ENCODE measurements at places on chromosomes 12 and 14. TPM values are rescaled to one million over a fixed set of nuclear protein-coding genes. Genes with fewer than 3 reads are reported as not detected.
A peak's percentile ranks its signal among the peaks of the same experiment; 100 is the strongest.

GRCh38 chr14:54683882-54684794, 117.2 kb downstream of the SAMD4A start:
- DNase-seq = peak; percentile 49

DNA sequence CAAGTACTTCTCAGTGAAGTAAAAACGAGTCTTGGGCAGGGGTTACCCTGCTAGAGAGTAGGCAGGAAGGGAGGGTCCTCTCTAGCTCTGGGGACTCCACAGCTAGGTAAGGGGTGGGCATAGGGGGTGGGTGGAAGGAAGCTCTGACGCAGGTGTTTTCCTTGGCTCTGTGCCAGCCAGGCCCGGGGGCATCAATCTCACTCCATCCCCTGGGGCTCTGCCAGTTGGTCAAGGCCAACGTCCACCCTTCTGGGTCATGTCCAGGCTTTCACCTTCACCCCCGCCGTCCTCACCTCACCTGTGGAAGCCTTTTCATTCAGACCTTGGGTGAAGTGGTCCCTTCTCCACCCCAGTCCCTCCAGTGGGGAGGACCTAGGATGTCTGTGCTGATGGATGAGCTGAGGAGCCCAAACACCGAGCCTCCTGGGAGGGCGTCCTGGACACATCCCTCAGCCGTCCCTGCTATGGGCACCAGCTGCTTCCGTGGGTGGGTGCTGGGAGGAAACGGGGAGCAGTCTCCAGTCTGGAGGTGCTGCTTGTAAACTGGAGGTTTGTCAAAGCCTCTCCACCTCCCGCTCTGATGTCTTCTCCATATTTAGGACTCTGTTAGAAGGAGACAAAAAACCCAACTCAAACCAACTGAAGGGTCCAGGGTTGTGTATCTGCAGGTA, 71.5 kb upstream of the SFSWAP start:
- DNase-seq = no peak

- DNase-seq = no peak
These were observed 11.5 kb downstream of the ADAMTS20 start for GRCh38 chr12:43540470-43540869.

DNA sequence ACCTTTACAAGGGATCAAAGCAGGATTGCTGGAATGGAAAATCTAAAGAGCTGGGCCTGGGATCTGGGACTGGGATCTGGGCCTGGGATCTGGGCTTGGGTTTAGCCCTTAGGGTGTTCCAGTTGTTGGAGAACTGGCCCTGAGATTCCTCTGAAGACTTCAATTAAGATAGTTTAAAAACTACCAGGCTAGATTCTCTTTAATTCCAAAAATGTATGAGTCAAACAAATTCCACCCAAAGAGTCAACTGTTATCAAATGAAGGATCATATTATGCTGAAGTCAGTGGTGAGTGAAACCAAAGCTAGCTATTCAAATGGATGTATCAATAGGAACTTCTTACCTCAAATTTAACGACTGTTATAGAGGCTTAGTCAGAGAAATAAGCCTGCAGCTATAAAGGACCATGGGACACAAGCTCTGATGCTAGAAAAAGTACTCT, 40.5 kb downstream of the LIMA1 start:
- no peak for DNase-seq

GRCh38 chr14:102020058-102020971, 55.9 kb downstream of the DYNC1H1 start:
- no peak for DNase-seq

DNA sequence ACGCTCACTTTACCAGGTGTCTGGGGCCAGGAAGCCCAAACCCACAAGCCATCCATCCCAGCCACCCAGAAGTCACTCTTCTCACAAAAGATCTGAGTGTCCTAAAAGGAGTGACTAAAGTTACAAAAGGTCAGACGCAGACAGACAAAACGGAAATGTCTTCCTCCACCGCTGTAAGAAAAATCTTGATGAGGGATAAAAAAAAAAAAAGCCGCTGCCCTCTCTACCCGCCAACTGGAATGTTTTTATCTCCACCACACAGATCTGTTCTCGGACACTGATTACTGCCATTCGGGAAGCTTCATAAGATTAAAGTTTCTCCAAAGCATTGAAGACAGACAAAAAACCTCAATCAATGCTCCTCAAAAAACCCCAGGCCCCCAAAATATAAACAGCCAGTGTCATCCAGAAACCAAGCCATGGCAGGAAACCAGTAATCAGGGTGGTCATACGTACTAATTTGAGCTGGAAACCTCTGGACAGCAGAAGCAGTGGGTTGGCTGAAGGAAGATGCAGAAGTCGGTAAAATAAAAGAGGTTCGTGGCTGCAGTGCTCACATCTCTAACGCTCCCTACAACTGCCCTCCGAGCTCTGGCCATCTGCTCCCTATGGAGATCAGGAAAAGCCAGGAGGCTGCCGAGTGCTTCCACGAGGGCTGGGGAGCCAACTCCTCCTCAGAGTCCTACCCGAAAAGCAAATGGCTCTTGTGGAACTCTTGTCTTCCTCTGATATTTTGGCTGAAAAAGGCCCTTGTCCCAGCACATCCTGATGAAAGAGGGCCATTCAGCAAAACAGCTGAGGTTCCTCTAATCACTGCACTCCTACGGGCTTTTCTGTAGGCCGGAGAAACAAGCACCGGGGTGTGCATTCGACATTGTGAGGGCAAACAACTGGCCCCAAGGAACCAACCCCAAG, 30.3 kb downstream of the SSH1 start:
- DNase-seq = no peak

DNA sequence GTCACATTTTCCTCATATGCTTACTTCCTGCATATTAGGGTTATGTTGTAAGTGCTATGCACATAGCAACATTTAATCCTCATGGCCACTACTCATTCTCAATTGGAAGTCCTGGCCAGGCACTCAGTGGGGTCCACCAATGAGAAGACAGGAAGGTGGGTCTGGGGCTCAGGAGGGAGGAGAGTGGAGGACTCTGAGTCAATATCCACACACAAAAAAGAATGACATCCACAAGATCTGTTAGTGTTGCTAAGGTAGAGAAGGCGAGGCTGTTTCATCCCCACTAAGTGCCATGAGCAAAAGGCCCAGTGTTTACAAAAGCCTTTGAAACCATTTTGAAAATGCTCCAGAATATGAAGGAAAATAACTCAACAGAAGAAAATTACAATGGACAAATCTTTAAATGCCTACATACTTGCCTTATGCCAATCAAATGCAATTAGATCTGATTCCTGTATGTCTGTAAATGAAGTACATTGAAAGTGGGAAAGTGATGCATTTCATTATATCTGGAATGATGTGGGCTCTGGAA, 53.9 kb downstream of the EID3 start:
- no peak for DNase-seq

DNA sequence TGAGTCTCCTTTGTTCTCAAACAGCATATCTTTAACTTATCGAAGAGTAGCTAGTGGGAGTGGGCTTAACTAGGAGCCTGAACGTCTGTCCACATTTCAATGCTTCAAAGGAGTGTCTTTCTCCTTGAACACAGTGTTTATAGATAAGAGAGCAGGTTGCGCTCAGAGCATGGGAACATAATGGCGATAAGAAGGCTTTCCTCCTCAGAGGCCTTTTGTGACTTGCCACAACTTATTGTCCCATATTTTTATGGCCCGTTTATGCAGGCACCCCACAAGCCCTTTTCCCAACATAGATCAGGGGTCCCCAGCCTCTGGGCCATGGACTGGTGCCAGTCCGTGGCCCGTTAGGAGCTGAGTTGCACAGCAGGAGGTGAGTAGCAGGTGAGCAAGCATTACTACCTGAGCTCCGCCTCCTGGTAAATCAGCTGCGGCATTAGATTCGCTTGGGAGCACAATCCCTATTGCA, 2.6 kb upstream of the DDX47 start:
- DNase-seq = no peak

GRCh38 chr12:120019938-120020337, 30.9 kb downstream of the BICDL1 start:
- no peak for DNase-seq

DNA sequence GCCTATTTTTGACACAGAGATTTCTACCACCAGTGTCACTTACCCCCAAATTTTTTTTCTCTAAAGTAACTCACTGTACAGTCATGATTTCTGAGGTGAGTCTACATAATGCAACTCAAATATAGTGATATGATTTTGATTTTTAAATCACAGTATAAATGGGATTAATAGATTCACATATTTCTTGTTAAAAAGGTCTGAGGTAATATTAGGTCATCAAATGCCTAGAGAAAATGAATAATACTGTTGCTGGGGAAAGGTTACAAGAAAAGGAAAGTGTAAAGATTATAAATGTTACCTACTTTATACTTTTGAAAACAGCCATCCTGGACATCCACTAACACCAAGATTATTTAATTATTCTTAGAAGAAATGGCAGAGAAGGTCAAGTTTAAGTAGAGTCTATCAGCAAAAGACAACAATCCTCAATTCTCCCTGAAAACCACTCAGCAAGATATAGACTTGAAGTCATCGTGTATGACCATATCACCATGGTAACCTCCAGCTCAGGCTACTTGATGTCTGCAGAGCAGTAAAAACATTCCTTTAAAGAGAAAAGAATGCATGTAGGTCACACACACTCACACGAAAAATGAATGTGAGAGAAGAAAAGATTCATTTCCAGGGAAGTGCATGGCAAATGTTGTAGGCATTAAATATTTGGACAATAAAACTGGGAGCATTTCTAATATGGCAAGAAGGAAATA, 58.7 kb downstream of the CCDC59 start:
- no peak for DNase-seq

DNA sequence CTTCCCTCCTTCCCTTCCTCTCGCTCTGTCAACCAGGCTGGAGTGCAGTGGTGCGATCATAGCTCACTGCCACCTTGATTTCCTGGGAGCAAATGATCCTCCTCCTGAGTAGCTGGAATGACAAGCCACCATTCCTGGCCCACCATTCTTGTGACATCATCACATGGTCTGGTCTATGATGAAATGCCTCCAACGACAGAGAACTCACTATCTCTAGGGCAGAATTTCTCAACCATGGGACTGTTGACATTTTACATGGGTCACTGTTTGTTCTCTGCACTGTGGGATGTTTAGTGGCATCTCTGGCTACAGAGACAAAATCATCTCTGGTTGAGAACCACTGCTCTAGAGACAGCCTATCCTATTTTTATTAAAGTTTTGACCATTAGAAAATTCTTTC, 9.7 kb downstream of the VRK1 start:
- DNase-seq = no peak

GRCh38 chr12:122893208-122894153, 2.4 kb downstream of the VPS37B start:
- DNase-seq = no peak

DNA sequence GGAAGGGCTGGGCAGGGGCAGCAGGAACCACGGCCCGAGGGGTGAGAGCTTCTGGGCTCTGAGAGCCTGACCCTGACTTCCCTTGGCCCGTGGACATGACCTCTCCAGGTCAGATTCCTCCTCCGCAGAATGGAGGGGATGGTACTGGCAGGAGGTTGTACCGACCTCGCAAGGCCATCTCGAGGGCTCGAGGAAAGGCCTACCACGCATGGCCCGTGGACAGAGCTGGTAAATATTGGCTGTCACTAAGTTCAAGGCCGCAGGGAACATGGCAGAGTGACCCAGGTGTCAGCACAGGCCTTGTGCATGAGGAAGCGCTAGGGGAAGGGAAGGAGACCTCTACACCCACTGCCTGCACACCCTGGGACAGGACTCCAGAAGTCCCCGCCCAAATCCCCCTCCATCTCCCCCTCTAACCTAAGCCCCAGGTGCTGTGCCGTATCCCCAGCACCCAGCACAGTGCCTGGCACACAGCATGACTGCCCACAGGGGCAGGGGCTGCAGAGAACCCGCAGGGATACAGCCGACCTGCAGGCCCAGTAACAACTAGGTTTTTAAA, 54.9 kb upstream of the PPP2R5C start:
- no peak for DNase-seq

DNA sequence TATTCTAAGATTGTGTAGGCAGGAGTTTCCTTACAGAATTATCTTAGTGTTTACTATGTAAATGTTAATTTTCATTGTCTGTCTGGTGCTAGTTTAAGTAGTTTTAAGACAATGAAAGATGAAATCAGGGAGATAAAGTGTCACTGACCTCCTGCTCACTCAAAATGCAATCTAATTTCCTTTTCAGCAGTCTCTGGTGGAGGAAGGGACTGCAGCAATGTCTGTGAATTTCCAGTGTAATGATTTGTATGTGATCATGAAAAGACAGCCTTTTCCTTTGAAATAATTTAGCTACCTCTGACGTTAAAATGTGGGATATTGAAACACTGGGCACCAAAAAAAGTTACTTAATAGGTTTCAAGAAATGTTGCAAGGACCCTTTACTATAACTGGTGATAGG, 779.7 kb upstream of the FLRT2 start:
- DNase-seq = no peak

DNA sequence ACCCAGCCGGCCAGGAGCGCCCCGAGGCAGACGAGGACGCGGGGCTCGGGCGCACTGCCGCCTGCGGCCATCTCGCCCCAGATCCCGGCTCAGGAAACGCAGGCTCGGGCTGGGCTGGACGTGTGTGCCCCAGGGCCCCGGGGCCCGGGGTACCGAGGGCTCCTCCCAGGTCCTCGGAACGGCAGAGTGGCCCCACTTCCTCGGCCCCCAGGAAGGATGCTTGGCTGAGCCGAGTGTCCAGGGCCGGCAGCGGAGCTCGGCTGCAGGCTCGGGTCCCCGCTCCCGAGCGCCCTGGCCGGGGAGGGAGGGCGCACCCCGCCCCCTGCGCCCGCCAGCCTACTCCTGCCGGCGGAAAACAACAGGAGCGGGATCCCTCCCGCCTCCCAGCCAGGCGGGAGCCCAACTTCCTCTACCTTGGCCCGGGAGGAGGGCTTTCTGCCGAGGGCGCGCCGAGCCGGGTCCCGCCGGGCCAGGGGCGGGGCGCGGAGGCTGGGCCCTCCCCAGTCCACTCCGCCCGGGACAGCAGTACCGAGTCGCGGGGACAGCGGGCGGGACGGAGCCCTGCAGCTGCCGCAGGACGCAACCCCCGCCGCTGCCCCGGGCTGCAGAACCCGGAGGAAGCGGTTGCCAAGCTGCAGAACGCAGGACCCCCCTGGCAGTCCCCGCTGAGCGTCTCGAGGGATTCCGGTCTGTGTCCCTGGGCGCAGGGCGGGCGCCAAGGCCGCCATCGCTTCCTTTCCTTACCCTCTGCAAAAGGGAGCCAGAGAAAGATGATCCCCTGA, at the start of gene VSIG10:
VSIG10 (minus strand) TSS at position 411 of the 782 bp plus-strand sequence; CDS start at position 71, 340 bp downstream.
- DNase-seq = peak; percentile 62

DNA sequence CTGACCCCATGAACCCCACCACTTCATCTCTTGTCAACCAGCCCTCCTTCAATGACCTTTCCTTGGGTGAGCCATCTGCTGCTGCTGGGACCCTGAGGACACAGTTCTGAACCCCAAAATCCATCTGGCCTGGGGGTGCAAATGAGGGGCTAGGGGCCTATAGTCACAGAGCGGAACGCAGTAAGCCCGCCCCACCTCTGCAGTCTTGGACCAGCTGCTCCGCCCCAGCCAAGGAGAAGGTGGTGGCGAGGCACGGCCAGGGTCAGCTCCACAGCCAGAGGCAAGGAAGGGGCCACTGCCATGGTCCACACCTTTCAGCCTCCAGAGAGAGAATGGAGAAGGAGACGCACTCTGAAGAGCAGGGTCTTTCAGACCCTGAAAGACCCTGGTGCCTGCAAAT, 5.1 kb downstream of the TMEM179 start:
- DNase-seq = no peak

- no peak for DNase-seq
These were observed 43.9 kb upstream of the IQSEC3 start for GRCh38 chr12:22530-23201.

The FAM161B gene
- 8.9 TPM for total RNA-seq

The GPR137C gene
- 2.2 TPM for total RNA-seq

The CCDC38 gene
- total RNA-seq = not detected

The CALCOCO1 gene
- 111 TPM for total RNA-seq

The CCDC77 gene
- 12.7 TPM for total RNA-seq

The FAIM2 gene
- 6.2 TPM for total RNA-seq

The BMP4 gene
- total RNA-seq = 10.8 TPM

The PRB2 gene
- total RNA-seq = not detected

The CAPS2 gene
- 11.4 TPM for total RNA-seq

The TMEM63C gene
- total RNA-seq = 0.55 TPM

The CSRNP2 gene
- total RNA-seq = 26.2 TPM

All from ureter (tissue), 1 donor.